Suprapubic skin (tissue), 4 donors: ENCODE measurements at places on chromosomes 16 and 17.

DNA sequence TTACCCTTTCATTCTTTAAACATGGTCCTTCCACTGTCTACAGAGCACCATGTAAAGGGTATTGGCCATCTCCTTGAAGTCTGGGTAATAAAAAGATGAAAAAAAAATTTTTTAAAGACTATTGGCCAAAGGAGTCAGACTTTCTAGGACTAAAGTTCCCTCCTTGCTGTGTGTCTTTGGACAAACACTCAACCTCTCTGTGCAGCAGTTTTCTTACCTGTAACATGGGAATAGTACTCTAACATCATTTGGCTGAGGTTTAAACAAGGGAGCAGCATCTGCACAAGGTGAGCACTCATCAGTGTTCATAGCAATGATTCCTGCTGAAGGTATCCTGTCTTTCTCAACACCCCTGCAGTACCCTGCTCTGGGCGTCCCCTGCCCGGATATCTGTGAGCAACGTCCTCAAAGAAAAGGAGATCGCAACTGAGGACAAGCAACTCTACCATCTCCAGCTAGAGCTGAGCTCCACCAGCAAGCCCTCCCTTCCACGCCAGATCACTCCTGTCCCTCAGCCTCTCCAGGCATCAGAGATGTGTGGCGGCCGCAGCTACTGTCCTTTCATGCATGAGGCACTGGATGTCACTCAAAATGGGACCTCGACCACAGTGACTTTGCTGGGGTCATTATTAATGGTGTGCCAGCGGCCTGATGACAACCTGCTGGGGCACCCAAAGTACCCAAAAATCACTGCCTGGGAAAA is 29.5 kb upstream of the RPH3AL start:
- no peak overlapping the region for H3K27ac ChIP-seq
- DNase-seq: no peak
- H3K4me3 ChIP-seq: no peak overlapping the region
- H3K36me3 ChIP-seq: no peaks in the 10 kb centered on the region
- H3K27me3 ChIP-seq: no peaks in the 10 kb centered on the region

DNA sequence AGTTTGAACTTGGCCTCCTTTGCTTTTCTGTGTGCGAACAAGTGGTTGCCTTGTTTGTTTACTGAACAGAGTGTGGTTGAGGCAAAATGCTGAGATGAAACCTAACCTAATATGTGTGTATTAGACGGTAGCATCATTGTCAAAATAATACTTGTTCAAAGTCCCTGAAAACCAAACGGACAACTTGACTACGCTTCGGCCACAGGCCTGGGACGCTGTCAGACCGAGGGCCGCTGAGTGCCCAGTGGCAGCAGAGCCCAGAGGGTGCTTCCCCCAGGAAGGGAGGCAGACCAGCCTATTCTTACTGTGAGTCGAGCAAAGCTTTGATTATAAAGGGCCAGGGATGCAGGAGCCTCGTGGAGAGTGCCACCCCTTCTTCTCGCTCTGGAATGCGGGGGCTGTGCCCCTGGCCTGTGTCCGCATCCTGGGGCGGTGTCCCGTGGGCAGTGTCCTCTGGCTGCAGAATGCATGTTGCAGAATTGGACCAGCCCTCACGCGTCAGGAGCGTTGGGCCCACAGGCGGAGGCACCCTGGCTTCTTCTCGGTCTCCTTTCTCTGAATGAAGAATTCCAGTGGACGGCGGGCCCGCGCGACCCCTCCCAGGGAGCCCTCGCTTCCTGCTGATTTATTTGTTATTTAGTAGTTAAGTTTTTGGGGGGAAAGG is 5.2 kb downstream of the ACSF3 start:
- DNase-seq: no peak
- peaks cover 45% of the 10 kb centered on the region for H3K36me3 ChIP-seq
- peaks cover 25% of the 10 kb centered on the region for H3K4me1 ChIP-seq
- no peak overlapping the region for H3K4me3 ChIP-seq

DNA sequence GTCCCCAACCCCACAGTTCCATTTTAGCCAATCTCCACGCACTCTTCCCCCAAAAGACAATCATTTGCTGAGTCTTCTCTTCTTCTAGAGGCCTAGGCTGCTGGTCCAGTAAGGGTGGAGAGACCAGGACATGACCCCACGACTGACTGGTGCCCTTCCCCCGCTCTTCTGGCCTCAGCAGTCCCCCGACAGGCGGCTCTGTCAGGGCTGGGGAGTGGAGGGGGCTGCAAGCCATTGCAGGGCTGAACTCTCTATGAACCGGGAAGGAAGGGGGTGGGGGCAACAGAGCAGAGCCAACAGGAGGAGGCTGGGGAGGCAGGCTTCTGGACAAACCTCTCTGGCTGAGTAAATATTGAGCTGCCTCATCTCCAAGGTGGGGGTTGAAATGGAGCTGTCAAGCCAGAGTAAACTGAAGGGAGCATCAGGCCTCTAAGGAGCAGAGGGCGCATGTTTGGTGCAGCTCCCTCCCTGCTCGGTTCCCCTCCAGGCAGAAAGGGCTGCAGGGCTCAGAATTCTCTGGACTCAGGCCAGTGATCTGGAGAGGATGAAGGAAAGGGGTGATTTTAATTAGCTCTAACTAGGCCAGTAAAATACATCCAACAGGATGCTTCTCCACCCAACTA is 8.7 kb downstream of the HOXB1 start:
- peaks cover 8% of the 10 kb centered on the region for H3K4me1 ChIP-seq
- no peak overlapping the region for H3K27ac ChIP-seq
- H3K4me3 ChIP-seq: no peak overlapping the region
- H3K36me3 ChIP-seq: no peaks in the 10 kb centered on the region
- peaks cover 27% of the 10 kb centered on the region for H3K27me3 ChIP-seq
- DNase-seq: no peak

GRCh38 chr17:61410141-61411010 is 10.7 kb downstream of the TBX2 start:
- H3K4me1 ChIP-seq: peaks cover 52% of the 10 kb centered on the region
- peak overlapping the region; percentile 54 for H3K4me3 ChIP-seq
- DNase-seq: peak; percentile 78
- peak overlapping the region; percentile 75 for H3K27ac ChIP-seq
- H3K27me3 ChIP-seq: peaks cover 59% of the 10 kb centered on the region

GRCh38 chr17:46822388-46822921 is 4.0 kb upstream of the WNT3 start:
- no peaks in the 10 kb centered on the region for H3K36me3 ChIP-seq
- no peak overlapping the region for H3K4me3 ChIP-seq
- H3K27ac ChIP-seq: no peak overlapping the region
- peaks cover 66% of the 10 kb centered on the region for H3K27me3 ChIP-seq
- H3K4me1 ChIP-seq: peaks cover 28% of the 10 kb centered on the region

DNA sequence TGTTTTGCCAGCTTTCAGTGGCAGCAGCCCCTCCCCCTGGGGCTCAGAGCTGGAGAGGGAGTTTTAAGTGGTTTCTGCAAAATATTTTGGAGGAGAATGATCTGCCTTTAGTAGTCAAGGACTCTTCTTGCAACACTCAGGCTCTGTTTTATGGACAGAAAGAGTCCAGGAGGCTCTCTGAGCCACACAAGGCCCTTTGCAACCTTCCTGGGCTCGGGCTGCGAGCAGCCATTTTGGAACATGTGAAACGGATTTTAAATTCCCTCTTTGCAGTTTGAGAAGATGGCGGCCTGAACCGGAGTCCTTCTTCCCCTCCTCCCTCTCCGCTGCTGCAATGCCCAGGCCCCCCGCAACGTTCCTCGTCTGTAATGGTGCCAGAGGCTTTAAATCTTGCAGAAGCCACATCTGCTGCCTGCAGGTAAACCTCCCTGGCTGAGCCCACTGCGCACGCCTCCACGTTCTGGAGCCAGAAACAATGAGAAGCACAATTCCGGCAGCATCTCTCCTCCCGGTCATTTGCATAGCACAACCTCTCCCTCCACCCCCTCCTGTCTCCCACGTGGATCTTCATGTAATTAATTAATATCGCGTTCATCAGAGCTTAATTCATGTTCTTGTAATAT is 386.1 kb downstream of the SEC14L1 start:
- peak overlapping the region; percentile 34 for H3K4me3 ChIP-seq
- no peaks in the 10 kb centered on the region for H3K36me3 ChIP-seq
- H3K27ac ChIP-seq: peak overlapping the region; percentile 47
- DNase-seq: peak; percentile 33
- H3K27me3 ChIP-seq: peaks cover 29% of the 10 kb centered on the region
- H3K4me1 ChIP-seq: peaks cover 21% of the 10 kb centered on the region

- H3K36me3 ChIP-seq: peaks cover 70% of the 10 kb centered on the region
- no peaks in the 10 kb centered on the region for H3K4me1 ChIP-seq
- no peak for DNase-seq
- no peak overlapping the region for H3K4me3 ChIP-seq
Observed at GRCh38 chr16:89537549-89537925, 22.9 kb upstream of the RPL13 start.

GRCh38 chr16:27169511-27170071 is 33.7 kb upstream of the KDM8 start:
- no peak overlapping the region for H3K27ac ChIP-seq
- no peak for DNase-seq
- H3K36me3 ChIP-seq: no peaks in the 10 kb centered on the region
- H3K4me1 ChIP-seq: peaks cover 6% of the 10 kb centered on the region

DNA sequence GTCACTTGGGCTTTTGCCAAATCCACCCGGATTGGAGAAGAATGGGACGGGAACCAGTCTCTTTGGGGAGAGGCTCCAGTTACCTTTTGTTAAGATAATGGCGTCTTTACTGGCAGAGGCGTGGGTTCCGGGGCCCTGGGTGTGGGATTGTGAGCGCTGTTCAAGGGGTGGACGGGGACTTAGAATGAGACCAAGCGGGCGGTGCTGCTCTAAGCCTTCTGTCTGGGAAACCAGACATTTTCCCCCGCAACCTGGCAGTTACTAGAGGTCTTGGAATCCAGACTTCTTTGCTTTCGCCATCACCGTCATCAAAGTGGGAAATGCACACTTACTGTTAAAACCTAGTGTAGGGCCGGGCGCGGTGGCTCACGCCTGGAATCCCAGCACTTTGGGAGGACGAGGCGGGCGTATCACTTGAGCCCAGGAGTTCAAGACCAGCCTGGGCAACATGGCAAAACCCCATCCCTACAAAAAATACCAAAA is 706 bp downstream of the TEN1 start:
- H3K4me3 ChIP-seq: peak overlapping the region; percentile 82
- H3K27me3 ChIP-seq: no peaks in the 10 kb centered on the region
- H3K36me3 ChIP-seq: no peaks in the 10 kb centered on the region
- DNase-seq: no peak
- peaks cover 80% of the 10 kb centered on the region for H3K4me1 ChIP-seq

DNA sequence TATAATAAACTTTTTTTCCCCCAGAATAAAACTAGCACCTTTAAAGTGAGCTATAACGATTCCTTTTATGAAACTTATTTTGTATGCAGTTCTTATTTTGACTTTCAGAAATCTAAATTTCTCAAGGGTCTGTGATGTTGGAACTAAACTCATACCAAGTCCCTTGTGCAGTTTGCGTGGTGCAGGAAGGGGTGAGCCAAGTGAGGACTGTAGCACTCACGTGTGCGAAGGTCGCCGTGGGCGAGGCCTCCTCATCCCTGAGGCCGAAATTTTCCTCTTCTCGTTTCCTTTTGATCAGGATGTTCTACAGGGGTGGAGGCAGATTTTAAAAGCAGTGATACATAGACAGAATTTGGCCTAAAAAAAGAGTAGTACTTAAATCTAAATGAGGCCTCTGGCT is 73.7 kb downstream of the RPTOR start:
- H3K36me3 ChIP-seq: no peaks in the 10 kb centered on the region
- no peak overlapping the region for H3K27ac ChIP-seq
- H3K4me1 ChIP-seq: no peaks in the 10 kb centered on the region
- H3K27me3 ChIP-seq: no peaks in the 10 kb centered on the region

- H3K4me3 ChIP-seq: no peak overlapping the region
- no peak for DNase-seq
- peaks cover 12% of the 10 kb centered on the region for H3K36me3 ChIP-seq
Observed at GRCh38 chr17:19975601-19976000, 2.0 kb downstream of the AKAP10 start.

GRCh38 chr16:83768986-83769385 is 38.8 kb upstream of the HSBP1 start:
- no peaks in the 10 kb centered on the region for H3K36me3 ChIP-seq
- DNase-seq: no peak
- H3K27me3 ChIP-seq: no peaks in the 10 kb centered on the region
- no peak overlapping the region for H3K4me3 ChIP-seq

DNA sequence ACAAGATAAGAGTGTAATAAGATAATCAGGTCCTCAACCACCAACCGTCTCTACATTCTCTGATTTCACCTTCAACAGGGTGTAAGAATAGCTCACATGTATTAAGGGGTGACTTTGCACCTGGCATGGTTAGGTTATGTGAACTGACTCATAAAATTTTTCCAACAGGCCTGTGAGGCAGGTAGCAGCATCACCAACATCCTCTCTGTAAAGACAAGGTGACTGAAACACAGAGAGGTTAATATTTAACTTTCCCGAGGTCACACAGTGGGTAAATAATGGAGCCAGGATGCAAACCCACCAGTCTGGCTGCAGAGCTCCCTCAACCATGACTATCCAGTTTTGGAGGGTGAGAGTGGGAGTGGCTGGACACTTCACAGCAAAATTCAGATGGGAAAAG is 317.2 kb downstream of the C16orf95 start:
- H3K4me1 ChIP-seq: no peaks in the 10 kb centered on the region
- no peak for DNase-seq
- H3K27me3 ChIP-seq: peaks cover 18% of the 10 kb centered on the region
- no peaks in the 10 kb centered on the region for H3K36me3 ChIP-seq
- no peak overlapping the region for H3K4me3 ChIP-seq

DNA sequence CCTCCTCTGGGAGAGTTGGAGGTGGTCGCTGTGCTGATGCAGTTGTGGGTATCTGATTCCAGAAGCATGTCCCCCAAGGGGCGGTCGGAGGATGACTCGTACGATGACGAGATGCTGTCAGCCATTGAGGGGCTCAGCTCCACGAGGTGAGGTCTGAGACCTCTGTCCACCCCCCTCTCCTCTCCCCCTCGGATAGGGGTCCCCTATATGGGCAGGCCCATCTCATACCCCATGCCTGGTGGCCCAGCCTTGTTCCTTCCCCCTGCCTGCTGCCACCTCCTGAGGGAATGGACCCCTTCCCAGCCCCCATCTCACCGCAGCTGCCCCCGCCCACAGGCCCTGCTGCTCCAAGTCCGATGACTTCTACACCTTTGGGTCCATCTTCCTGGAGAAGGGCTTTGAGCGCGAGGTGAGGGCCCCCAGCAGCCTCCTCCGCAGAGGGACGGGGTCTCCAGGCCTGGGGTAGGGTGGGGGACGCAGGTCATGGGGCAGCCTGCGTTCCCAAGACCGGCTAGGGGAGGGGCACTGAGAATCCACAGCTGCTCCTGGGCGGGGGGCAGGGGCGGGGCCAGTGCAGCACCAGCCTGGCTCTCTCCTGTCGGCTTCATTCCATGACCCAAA is 39.2 kb downstream of the ADCY7 start:
- H3K4me3 ChIP-seq: no peak overlapping the region
- H3K4me1 ChIP-seq: peaks cover 9% of the 10 kb centered on the region
- H3K27ac ChIP-seq: no peak overlapping the region
- peak; percentile 71 for DNase-seq
- H3K27me3 ChIP-seq: no peaks in the 10 kb centered on the region

DNA sequence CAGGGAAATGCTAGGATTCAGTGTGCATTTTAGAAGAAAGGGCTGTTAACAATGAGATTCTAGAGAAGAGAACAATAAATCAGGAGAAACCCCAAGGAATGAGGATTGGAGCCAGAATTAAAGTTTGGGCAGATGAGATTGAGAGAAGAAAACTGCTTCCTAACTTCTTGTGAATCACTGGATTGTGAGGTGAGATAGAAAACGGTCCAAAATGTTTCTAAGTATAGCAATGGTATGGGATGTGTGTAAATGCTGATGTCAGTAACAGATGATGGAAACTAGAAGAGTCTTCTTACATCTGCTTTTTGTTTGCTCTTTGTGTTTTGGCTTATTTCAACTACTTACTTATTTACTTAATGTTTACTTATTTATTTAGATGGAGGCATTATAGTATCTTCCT is 123.0 kb downstream of the KCNJ2 start:
- no peaks in the 10 kb centered on the region for H3K36me3 ChIP-seq
- H3K27me3 ChIP-seq: no peaks in the 10 kb centered on the region
- DNase-seq: no peak
- no peak overlapping the region for H3K27ac ChIP-seq
- no peaks in the 10 kb centered on the region for H3K4me1 ChIP-seq
- no peak overlapping the region for H3K4me3 ChIP-seq
